ELF-1 (cell line): ENCODE measurements at places on chromosomes 3 and 15.

DNA sequence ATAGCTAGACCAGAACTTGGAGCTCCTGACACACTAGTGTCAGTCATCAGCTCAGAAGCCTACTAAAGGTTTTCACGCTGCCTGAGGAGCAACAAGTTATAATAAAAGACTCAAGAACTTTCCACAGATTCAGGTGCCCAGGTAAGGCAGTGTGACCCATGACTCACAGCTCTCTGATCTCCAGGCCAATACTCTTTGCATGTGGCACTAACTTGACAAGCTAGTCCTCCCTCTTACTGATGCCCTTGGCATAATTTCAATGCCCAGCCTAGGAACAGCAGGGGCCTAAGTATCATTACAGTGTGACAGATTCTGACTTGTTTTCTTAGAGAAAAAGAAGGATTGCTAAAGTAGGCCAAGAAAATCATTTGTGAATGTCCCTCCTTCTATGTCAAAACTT lies 38.4 kb downstream of the MEIS2 start:
- DNase-seq = no peak

GRCh38 chr15:65576664-65577063 lies 34.3 kb downstream of the INTS14 start:
- DNase-seq = no peak

GRCh38 chr15:70093070-70093469 lies 4.6 kb downstream of the TLE3 start:
- no peak for DNase-seq

DNA sequence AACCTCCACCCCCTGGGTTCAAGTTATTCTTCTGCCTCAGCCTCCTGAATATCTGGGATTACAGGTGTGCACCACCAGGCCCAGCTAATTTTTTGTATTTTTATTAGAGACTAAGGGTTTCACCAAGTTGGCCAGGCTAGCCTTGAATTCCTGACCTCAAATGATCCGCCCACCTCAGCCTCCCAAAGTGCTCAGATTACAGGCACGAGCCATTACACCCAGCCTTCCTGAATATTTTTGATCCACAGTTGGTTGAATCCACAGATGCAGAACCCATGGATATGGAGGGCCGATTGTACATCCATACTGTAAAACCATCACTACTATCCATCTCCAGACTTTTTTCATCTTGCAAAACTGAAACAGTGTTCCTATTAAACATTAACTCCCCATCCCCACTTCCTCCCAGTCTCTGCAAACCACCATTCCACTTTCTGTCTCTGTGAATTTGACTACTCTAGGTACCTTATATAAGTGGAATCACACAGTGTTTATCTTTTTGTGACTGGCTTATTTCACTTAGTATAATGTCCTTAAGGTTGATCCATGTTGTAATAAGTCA lies 8.2 kb upstream of the TMEM62 start:
- no peak for DNase-seq

DNA sequence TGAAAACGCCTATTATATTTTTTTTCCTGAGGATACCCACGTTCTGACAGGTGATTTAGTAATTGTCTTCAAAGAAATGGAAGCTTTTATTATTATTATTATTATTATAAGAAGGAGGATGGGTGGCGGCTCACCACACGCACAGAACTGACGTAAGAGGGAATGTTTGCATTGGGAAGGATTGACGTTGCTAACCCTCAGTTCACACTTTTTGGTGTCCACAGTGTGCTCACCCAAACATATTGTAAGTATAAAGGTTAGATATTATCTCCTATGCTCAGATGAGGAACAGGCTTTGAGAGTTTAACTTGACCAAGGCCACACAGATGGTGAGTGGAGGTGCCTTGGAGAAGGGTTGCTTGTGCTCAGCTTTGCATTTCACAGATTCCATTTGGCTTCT lies 533.5 kb upstream of the TBL1XR1 start:
- DNase-seq = no peak

GRCh38 chr3:82240322-82240721 lies 478.9 kb upstream of the GBE1 start:
- DNase-seq = no peak

GRCh38 chr3:6717026-6717943 lies 143.6 kb upstream of the GRM7 start:
- DNase-seq = no peak

DNA sequence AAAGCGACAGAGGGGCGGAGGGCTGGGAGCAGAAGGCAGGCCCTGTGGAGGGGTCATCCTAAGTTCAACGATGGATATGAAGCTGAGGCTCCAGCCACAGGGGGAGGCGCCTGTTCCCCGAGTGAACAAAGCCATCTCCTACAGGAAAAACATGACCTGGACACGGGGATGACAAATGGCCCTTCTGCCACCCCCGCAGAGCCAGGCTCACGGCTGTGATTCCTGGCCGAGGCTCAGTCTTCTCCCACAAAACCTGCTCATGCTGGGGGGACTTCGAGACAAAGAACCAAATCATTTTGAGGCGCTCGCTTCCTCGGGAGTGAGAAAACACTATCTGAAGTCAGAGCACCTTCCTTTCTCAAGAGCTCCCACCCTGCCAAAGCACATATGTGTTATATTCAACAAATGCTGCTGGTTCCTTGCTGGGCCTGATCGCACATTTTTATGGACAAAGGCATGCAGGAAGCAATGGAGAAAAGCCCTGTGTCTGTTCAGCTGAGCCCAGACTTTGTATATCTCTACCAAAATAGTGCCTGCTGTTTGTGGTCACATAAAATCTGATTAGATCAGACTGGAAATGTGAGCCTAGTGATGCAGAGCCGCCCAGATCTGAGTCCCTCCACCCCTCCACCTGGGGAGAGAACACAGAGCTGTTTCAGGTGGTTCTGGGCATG lies 5.6 kb downstream of the RBP1 start:
- DNase-seq = no peak

- no peak for DNase-seq
These were observed 15.3 kb downstream of the MRPL47 start for GRCh38 chr3:179589143-179589542.

GRCh38 chr3:64191822-64192221 lies 33.4 kb downstream of the PRICKLE2 start:
- no peak for DNase-seq

DNA sequence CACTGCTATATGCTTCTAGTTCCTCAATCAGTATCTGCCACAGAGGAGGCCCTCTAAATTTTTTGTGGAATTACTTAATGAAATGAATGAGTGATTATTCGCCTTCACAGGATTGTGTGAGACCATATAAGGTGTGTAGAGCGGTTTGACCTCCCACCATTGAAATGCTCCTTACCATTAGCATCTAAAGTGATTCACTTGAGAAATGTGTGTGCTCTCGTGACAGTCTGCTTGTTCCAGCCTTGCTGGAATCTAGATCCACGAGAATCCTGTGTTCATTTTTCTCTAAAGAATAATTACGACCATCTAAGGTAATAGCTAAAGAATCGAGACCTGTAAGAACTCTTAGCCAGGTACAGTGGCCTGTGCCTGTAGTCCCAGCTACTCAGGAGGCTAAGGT lies 126.9 kb downstream of the FNDC3B start:
- no peak for DNase-seq

DNA sequence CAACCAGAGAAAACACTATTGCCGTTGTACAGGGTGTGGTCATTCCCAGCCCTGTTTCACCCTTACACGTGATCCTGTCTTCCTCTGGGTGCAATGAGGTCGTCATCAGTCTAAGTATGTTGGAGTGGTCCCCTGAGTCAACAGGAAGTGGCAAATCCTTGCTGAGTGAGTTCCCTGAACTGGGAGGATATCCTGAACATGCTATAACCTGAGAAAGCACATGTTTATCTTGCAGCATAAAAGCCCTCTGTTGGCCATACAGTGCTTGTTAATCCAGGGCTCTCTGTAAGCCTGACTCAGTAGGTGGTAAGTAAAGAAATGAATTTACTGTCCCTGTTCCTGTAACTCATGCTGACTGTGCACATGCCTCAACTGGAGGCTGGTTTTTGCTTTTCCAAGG lies 477.8 kb upstream of the RGMA start:
- no peak for DNase-seq

GRCh38 chr3:42547401-42547945 lies 34.3 kb downstream of the SEC22C start:
- peak; percentile 85 for DNase-seq

GRCh38 chr3:89058371-89058770 lies 49.0 kb upstream of the EPHA3 start:
- no peak for DNase-seq

GRCh38 chr15:48695827-48696573 lies 50.5 kb upstream of the FBN1 start:
- no peak for DNase-seq

GRCh38 chr15:40844696-40845030 lies 815 bp downstream of the SPINT1 start:
- no peak for DNase-seq

DNA sequence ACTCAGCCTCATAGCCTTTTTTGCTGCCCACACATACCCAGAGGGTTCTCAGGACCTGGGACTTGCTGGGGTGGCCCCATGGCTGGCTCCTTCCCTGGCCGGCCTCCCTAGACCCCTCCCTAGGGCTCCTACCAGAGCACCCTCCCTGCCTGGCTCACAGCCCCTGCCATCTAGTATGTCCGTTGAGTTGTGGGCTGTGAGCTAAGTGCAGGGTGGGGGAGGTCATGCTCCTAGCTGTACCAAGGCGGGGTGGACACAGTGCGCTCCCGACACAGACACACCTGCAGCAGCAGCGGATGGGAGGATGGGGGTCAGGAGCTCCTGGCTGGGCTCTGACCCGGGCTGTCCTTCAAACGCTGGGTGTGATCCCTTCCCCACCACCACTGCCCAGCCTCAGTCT lies 41.6 kb downstream of the HMCES start:
- no peak for DNase-seq

- no peak for DNase-seq
These were observed 826.3 kb downstream of the FHIT start for GRCh38 chr3:60424942-60425341.

GRCh38 chr3:146881966-146882760 lies 277.0 kb upstream of the PLSCR5 start:
- DNase-seq = no peak

DNA sequence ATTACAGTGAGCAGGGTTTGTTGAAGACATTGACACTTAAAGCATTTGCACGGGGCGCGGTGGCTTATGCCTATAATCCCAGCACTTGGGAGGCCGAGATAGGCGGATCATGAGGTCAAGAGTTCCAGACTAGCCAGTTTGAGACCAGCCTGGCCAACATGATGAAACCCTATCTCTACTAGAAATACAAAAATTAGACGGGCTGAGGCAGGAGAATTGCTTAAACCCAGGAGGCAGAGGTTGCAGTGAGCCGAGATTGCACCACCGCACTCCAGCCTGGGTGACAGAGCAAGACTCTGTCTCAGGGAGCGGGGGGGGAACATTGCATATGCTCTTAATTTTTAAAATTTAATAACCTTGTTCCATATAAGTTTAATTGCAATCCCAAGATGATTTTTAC lies 11.9 kb downstream of the STT3B start:
- DNase-seq = peak; percentile 50

DNA sequence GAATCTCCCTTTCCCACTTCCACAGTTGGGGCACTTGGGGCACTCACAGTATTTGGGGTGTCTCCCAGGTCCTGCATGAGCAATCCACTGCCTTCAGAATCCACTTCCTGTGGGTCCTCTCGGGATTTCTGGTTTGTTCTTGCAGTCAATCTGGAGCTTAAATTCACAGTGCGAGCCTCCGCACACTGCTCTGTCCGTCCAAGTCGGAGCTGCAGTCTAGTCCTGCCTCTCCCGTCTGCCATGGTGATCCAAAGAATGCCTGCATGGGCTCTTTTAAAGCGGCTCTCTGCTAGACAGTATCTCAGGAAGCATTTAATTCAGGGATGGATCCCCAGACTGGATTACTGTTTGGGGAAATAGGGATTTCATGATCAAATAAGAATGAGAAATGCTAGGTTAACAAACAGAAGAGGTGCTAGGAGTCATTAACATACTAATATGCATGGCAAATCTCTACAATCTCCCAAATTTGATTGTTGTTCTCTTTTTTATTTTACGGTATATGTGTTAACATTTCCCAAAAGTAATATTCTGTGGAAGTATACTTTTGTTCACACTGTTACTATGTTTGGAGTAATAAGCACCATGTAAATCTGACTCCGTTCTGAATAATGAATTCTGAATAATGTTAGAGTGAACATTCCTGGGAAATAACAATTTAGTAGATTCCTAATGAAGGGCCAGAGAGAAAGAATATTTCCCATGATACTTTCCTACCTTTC lies 142.5 kb downstream of the HCN4 start:
- DNase-seq = no peak

DNA sequence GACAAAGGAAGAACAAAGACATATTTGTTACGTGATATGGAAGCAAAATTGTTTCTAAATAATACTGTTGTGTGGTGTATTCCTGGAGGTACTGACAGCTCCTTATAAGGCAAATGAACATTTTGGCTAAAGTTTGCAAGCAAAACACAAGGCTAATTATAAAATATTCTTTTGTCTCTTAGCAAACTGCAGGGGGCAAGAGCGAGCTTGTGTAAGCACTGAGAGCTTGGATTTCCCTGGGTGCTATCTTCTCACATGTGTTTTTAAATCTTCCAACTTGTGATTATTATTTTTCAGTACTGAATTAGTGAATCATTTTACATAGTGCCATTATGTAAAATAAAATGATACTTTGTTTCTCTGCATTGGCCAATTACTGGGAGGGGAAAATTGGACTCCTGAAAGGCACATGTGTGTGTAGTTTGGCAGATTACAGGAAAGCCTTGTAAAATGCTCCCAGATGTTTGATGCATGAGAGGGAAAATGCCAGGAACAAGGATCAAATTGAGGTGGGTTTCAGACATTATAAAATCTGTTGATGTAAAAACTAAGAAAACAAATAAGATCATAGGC lies 611.5 kb downstream of the AGBL1 start:
- no peak for DNase-seq

GRCh38 chr3:190701096-190701532 lies 161.4 kb downstream of the GMNC start:
- peak; percentile 47 for DNase-seq

DNA sequence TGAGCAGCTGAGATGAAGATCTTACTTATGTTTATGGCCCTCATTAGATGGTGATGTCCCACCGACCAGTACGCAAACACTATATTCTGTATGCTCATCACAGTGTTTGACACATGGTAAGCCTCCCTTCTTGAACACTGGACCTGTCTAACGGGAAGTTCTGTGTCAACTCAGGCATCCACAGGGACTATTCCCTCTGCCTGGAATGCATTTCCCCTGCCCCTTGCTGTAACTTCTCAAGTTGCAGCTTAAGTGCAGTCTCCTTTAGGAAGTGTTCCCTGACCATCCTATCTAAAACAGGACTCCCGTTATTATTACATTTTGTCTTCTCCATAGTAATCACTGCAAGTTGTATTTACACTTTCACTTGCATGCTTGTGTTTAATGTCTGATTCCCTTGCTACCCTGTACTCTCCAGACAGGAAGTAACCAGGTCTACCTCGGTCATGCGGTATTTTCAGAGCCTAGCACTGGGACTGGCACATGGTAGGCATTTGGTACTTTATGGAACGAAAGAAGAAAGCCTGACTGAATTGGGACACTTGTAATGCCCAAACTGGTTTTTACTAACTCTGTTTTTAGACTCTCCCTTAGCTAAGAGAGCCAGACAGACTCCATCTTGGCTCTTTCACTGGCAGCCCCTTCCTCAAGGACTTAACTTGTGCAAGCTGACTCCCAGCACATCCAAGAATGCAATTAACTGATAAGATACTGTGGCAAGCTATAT lies 8.7 kb downstream of the DET1 start:
- no peak for DNase-seq
